ENCODE measurements at places on chromosomes 7 and 10. TPM values are rescaled to one million over a fixed set of nuclear protein-coding genes. Genes with fewer than 3 reads are reported as not detected.

GRCh38 chr10:71069909-71070666 lies 142.3 kb upstream of the UNC5B start:
- H3K27ac ChIP-seq, result no peak overlapping the region
- DNase-seq, result no peak
- H3K4me1 ChIP-seq, result no peaks in the 10 kb centered on the region

DNA sequence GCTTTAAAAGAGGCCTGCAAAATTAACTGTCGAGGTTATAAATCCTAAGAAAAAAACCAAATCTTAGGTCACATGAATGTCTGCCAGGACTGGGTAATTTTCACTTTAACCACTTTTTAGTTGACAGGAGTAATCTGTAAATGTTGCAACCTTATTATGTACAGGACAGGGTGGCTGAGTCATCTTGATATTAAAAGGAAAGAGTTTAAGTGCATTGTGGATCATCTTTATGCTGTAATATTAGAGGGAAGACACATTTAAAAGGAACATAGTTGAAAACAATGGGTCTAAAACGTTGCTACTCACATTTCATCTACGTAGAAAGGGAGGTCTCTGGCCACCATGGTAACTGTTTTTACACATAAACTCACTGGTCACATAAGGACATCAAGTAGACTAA lies 115.5 kb downstream of the LSMEM1 start:
- no peaks in the 10 kb centered on the region for H3K4me1 ChIP-seq
- no peak overlapping the region for H3K4me3 ChIP-seq
- H3K36me3 ChIP-seq, result no peaks in the 10 kb centered on the region
- H3K27me3 ChIP-seq, result no peaks in the 10 kb centered on the region
- no peak for DNase-seq

DNA sequence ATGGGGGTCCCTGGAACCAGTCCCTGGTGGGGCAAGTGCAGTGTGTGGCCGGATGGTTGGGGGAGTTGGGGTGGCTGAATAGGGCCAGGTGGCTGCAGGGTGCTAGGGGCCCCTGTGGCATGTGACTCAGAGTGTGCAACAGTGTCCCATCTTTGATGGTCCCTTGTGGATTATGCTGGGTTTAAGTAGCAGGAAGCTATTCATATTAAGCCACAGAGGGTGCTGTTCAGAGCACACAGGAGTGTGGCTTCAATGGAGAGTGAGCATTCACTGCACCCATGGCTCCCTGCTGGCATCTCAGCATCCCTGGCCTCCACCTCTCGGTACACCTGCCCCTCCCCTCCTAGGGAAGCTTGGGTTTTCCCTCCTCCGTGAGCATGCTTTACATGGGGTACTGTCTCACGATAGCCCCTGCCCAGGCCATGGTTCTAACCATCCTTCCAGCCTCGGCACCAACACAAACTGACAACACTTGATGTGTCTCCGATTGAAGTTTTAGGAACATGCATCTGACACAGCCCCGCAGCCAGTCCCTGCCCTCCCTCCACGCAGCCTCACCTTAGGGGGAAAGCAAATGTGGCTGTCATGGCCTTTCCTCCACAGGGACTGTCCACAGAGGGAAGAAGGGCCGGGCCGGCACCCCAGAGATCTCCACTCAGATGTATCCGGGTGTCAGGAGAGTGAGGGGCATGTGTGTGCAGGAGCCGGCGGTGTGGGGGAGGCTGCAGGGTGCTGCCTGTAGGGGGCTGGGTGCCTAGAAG lies 30.4 kb upstream of the PPIF start:
- H3K27me3 ChIP-seq, result no peaks in the 10 kb centered on the region
- H3K36me3 ChIP-seq, result no peaks in the 10 kb centered on the region
- no peak overlapping the region for H3K27ac ChIP-seq
- DNase-seq, result no peak
- H3K4me1 ChIP-seq, result no peaks in the 10 kb centered on the region
- no peak overlapping the region for H3K4me3 ChIP-seq

GRCh38 chr7:45384499-45384898 lies 189.7 kb upstream of the ADCY1 start:
- no peak overlapping the region for H3K4me3 ChIP-seq
- H3K27ac ChIP-seq, result no peak overlapping the region
- no peaks in the 10 kb centered on the region for H3K4me1 ChIP-seq
- no peak for DNase-seq
- no peaks in the 10 kb centered on the region for H3K27me3 ChIP-seq
- H3K36me3 ChIP-seq, result no peaks in the 10 kb centered on the region

GRCh38 chr10:74081192-74081803 lies 69.3 kb downstream of the AP3M1 start:
- H3K4me3 ChIP-seq, result no peak overlapping the region
- no peak for DNase-seq
- H3K4me1 ChIP-seq, result peaks cover 19% of the 10 kb centered on the region

- no peaks in the 10 kb centered on the region for H3K27me3 ChIP-seq
- no peaks in the 10 kb centered on the region for H3K4me1 ChIP-seq
- no peak overlapping the region for H3K4me3 ChIP-seq
- H3K27ac ChIP-seq, result no peak overlapping the region
Observed at GRCh38 chr7:44615149-44615611, 8.8 kb downstream of the OGDH start.

DNA sequence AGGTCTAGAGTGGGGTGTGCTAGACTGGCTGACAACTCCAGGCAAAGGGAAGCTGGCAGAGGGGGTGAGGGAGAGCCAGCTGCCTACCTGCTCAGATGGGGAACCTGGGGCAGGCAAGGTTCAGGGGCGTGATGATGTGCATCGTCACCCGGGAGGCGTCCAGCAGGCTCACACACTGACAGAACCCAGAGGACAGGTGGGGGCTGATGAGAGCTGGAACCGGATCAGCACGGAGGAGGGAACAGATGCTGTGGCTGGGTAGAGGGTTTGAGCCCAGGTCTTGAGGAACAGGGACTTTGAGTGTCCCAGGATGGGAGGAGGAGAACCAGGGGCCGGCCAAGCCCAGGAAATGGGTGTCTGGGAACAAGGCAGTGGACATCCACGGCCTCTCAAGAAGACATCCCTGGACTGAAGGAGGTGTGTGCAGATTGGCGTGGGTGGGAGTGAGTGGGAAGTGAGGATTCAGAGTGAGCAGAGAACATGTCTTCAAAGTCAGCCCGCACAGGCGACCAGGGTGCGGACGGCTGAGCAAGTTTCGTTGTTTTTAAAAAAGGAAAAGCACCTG lies 3.9 kb downstream of the RASGEF1A start:
- no peak for DNase-seq
- H3K27ac ChIP-seq, result no peak overlapping the region
- H3K27me3 ChIP-seq, result no peaks in the 10 kb centered on the region
- H3K36me3 ChIP-seq, result no peaks in the 10 kb centered on the region

DNA sequence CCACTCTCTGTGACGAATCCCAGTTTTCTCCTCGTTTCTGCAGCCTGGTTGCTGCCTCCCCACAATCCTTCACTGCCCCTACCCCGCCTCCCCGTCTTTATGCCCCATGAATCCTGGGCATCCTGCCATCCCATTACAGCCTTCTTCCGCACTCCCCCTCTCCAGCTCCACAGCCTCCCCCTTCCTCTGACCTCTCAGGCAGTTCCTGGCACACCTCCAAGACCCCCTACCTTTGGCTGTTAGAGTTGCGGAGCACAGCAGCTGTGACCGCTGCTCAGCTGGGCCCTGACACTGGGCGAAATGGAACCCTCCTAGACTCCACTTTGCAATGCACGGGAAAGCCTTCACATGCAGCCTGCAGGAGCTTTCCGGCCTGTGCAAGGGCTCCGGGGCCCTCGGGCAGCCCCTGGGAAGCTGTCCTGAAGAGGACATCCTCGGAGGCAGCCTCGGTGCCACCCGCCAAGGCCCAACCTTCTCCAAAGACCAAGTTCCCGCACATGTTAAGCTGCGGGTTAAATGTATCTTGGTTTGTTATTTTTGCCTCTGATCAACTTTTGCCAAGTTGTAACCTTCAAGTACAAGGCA lies 400.7 kb upstream of the MKI67 start:
- DNase-seq, result no peak
- no peaks in the 10 kb centered on the region for H3K4me1 ChIP-seq
- H3K36me3 ChIP-seq, result no peaks in the 10 kb centered on the region
- no peak overlapping the region for H3K27ac ChIP-seq

GRCh38 chr10:132519382-132520176 lies 18.0 kb upstream of the INPP5A start:
- DNase-seq, result peak; percentile 48
- H3K36me3 ChIP-seq, result no peaks in the 10 kb centered on the region
- peak overlapping the region; percentile 34 for H3K4me3 ChIP-seq
- H3K27ac ChIP-seq, result peak overlapping the region; percentile 87

GRCh38 chr10:78875932-78876331 lies 192.8 kb upstream of the ZMIZ1 start:
- no peaks in the 10 kb centered on the region for H3K4me1 ChIP-seq
- H3K4me3 ChIP-seq, result no peak overlapping the region
- H3K27me3 ChIP-seq, result no peaks in the 10 kb centered on the region
- no peak overlapping the region for H3K27ac ChIP-seq
- DNase-seq, result no peak

- no peaks in the 10 kb centered on the region for H3K4me1 ChIP-seq
- H3K4me3 ChIP-seq, result no peak overlapping the region
- H3K36me3 ChIP-seq, result no peaks in the 10 kb centered on the region
- DNase-seq, result no peak
Observed at GRCh38 chr10:87626422-87626892, 33.2 kb upstream of the PAPSS2 start.

GRCh38 chr10:75406462-75407223 lies 5.1 kb upstream of the ZNF503 start:
- H3K4me1 ChIP-seq, result no peaks in the 10 kb centered on the region
- H3K36me3 ChIP-seq, result no peaks in the 10 kb centered on the region

DNA sequence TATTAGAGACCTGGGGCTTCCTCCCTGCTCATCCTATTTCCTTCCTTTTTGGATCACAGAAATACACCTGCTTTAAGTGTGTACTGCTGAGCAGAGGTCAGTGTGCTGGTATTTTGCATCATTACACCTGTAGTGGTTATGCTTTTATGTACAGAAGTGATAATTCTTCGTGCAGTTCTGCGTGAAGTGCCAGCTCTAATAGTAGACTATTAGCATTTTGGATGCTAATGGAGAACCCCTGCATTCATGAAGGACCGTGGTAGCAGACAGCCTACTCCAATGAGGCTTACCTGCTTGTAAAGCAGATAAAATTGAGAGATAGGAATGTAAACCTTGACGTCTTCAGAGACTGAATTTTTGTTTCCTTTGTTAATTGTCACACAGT lies 114.3 kb downstream of the CDK14 start:
- H3K36me3 ChIP-seq, result no peaks in the 10 kb centered on the region
- H3K4me3 ChIP-seq, result no peak overlapping the region
- H3K27me3 ChIP-seq, result no peaks in the 10 kb centered on the region
- H3K27ac ChIP-seq, result no peak overlapping the region
- no peaks in the 10 kb centered on the region for H3K4me1 ChIP-seq

DNA sequence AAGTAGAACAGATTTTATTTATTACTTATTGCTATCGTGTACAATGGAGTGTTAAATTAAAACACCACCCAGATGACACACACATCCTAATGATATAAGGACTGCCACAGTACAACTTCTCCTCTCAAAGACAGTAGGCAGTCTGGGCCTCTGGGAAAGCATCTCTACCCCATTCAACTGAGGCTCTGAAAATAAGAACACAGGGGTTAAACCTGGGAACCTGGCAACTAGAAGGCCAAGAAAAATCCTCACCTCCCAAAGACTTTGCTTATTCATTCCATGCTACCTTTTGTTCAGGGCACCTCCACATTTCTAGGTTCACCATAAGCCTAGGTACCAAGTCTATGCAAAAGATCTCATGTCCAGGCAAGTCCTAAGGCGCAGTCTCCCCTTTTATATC lies 125.4 kb upstream of the FEZF1 start:
- H3K4me1 ChIP-seq, result no peaks in the 10 kb centered on the region
- no peak overlapping the region for H3K27ac ChIP-seq
- no peaks in the 10 kb centered on the region for H3K36me3 ChIP-seq
- no peak for DNase-seq
- H3K4me3 ChIP-seq, result no peak overlapping the region
- no peaks in the 10 kb centered on the region for H3K27me3 ChIP-seq

PNLIPRP3 gene
- total RNA-seq, result not detected

ZNF485 gene
- total RNA-seq, result 2.2 TPM

PNLIP gene
- not detected for total RNA-seq

MBL2 gene
- 140 TPM for total RNA-seq
